ENCODE measurements at places on chromosomes 11 and 22. TPM values are rescaled to one million over a fixed set of nuclear protein-coding genes. Genes with fewer than 3 reads are reported as not detected.

DNA sequence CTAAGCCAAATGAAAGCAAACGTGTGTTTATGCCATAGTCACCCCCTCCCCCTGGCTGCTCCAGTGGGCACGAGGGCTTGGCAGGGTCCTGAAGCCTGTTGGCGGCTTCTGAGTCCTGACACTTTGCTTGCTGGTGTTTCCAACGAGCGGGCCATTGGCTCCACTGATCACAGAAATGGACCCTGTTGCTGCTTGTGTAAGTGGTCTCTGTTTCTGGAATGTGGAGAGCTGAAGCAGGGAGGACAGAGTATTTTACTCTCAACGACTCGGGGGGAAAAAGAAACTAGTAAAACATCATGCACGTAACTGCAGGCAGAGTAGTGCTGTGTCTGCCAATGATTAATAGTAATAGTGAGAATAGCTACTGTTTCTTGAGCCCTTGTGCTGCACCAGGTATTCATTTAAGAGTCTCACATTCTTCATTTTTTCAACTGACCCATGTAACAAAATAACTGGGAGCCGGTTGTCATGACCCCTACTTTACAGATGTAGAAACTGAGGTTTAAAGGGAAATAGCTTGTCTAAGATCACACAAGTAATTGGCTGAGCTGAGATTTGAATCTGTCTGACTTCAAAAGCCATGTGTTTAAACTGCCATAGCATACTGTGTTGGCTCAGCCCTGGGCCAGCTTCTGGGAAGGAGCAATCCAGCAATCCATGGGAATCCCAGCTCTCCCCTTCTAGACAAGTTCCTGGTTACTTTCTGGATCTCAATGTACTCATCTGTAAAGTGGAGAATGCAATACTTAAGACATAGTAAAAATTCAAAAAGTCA lies 526.7 kb downstream of the INSC start:
- no peak for DNase-seq

DNA sequence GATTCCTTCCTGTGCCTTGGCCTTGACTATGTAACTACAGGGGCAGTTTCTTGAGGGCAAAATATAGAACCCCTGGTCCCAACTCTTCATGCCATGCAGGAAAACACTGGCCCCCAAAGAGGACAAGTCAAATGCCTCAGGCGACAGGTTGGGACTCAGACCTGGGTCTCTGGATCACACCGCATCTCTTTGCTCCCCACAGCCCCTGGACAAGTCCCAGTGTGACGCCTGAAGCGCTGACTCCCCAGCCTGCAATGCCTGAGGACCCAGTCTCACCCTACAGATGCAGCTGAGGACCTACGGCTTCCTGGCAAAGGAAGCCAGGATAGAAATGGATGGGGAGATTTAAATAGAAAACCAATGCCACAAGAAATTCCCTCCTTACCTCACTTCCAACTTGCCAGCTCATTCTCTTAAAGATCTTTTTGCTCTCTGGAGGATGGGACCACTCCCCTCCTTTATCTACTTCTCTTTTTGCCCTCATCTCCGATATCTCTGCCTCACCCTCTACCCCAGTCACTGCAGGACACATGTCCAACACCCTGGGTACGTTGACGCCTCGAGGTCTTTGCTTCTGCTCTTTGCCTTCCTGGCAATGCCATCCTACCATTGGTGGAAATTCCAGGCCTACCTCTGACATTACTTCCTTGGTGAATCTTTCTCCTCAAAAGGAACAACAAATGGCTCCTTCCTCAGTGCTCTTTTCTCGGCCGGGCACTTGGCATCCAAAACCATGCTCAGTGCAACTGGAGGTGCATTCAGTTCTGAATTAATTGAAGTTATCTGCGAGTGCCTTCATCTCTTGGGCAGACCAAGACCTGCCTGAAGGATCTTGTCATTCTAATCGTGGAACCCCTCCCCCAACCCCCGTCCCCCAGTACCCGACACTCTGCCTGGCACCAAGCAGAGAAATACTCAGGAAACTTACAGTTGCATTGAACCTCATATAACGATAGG lies 2.0 kb upstream of the PRDM11 start:
- DNase-seq: no peak

GRCh38 chr11:30432178-30432577 lies 109.3 kb downstream of the ARL14EP start:
- no peak for DNase-seq

DNA sequence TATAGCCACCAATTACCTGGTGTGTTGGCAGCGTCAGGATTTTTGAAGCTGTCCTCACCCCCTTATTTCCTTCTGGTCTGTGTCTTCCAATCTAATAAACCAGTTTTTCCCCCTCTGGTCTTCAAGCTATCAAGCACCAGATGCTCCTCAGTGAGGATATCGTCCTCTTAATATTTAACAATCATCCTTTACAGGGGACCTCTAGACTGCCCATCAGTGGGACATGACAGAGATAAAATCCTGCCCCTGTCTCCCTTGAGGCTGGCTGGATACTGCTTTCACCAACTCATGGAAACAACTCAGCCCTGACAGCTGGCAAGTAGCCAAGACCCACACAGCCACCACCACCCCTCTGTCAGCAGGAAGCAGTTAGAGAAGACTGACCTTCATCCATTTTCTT lies 421.0 kb upstream of the API5 start:
- DNase-seq: no peak

- DNase-seq: no peak
Measured at GRCh38 chr11:126026579-126026978, 36.1 kb downstream of the CDON start.

- no peak for DNase-seq
Measured at GRCh38 chr11:111909378-111909777, 2.2 kb downstream of the CRYAB start.

DNA sequence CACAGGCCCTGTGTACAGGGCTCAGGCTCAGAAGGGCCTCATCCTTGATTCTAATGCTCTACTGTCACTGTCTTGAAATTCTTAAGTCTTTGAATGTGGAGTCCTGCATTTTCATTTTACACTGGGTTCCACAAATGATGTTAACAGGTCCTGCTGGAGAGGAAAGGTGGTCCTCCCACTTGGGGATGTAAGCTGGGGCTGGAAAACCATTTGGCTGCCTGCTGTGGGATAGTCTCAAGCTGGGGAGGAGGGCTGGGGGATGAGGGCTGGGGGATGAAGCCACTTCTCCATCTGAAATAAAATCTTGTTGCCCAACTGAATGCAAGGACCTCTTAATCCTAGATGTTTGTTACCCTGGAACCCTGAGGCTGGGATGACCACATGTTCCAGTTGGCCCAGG lies 423.0 kb downstream of the TENM4 start:
- no peak for DNase-seq

GRCh38 chr11:68010090-68011041 lies at the start of gene ALDH3B1:
TSS of gene ALDH3B1 (plus strand) at chr11:68010327. CDS start at chr11:68015298, 4,971 bp downstream.
- DNase-seq: peak; percentile 41

- DNase-seq: no peak
Measured at GRCh38 chr22:50264104-50264745, 2.7 kb upstream of the MAPK12 start.

GDPD4 gene
- not detected for total RNA-seq

SMTNL1 gene
- total RNA-seq: not detected

MRGPRX3 gene
- total RNA-seq: not detected

TRPM5 gene
- 0.27 TPM for total RNA-seq

CRACR2B gene
- total RNA-seq: 4.0 TPM

Data from cerebellum (tissue), 4 donors.